Right cardiac atrium (tissue), 5 donors: ENCODE measurements at places on chromosomes 7 and 10. TPM values are rescaled to one million over a fixed set of nuclear protein-coding genes. Genes with fewer than 3 reads are reported as not detected.
A peak's percentile ranks its signal among the peaks of the same experiment; 100 is the strongest.

Gene C10orf53
- not detected for total RNA-seq

Gene FXYD4
- total RNA-seq: not detected

Gene TMUB1
- 28.5 TPM for total RNA-seq

Gene FAM20C
- total RNA-seq: 38.0 TPM

DNA sequence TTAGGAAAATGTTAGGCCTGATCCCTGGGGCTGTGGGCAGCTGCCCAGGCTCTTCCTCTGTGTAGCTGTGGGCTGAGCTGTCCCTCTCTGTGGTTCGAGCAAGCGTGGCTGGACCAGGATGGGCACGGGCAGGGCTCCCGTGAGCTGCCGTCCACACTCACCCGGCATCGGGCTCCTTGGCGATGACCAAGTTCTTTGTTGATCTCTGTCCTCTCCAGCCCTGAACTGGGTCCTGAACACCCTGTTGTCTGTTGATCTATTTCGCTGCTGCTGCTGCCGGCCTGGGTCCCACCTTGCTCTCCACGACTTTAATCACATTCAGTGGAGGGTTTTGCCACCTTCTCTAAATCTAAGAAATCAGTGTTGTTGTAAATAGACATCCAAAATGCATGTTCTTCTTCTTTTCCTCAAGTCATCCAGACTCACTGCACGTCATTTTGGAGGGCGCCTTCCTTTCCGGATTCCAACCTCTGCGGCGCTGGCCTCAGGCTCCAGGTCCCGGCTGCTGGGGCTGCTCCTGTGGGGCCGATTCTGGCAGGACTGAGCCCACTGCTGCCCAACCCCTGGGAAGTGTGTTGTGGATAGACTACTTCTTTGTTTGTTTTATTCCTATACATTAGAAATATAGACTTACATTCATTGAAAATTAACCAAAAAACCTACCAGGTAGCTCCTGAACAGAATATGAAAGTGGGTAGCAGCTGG is 100.6 kb downstream of the DYNC2I1 start:
- DNase-seq: no peak

GRCh38 chr10:99612167-99612831 is 7.9 kb downstream of the SLC25A28 start:
- no peak for DNase-seq

GRCh38 chr7:95267754-95268153 is 56.6 kb downstream of the PON1 start:
- no peak for DNase-seq

- no peak for DNase-seq
These were observed 236.4 kb upstream of the GRM3 start for GRCh38 chr7:86407291-86407690.

Gene PNLIPRP1
- total RNA-seq: not detected

- no peak for DNase-seq
These were observed 37.2 kb upstream of the PDLIM1 start for GRCh38 chr10:95328013-95328412.

DNA sequence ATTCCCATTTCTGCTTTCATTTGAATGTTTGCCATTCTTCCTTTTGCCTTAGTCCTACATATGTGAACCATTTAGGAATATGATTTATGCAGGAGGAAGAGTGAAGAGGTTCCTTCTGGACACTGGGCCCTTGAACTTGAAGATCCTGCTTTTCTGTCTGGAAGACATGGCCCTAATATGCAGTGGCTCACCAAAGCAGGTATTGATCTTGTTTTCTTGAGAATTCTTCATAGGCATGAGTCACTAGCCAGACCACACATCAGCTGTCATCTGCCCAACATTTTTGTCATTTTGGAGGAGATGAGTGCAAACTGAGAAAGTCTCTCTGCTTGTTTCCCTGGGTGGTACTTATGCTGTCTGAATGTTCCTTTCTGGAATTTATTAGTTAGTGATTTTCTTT is 382.6 kb downstream of the LRMDA start:
- no peak for DNase-seq

- DNase-seq: no peak
These were observed 26.0 kb downstream of the NRG3 start for GRCh38 chr10:81900989-81901388.

GRCh38 chr10:86649471-86650150 is 4.7 kb upstream of the OPN4 start:
- DNase-seq: peak; percentile 42

Gene ANKMY2
- 32.0 TPM for total RNA-seq

Gene FLNC
- total RNA-seq: 358 TPM

Gene HYAL4
- not detected for total RNA-seq

GRCh38 chr10:89392974-89393373 is 551 bp downstream of the IFIT1 start:
- DNase-seq: no peak

- DNase-seq: no peak
These were observed 109.2 kb downstream of the PIP4K2A start for GRCh38 chr10:22605168-22605567.

GRCh38 chr7:87933605-87933952 is 472 bp upstream of the ADAM22 start:
- no peak for DNase-seq

DNA sequence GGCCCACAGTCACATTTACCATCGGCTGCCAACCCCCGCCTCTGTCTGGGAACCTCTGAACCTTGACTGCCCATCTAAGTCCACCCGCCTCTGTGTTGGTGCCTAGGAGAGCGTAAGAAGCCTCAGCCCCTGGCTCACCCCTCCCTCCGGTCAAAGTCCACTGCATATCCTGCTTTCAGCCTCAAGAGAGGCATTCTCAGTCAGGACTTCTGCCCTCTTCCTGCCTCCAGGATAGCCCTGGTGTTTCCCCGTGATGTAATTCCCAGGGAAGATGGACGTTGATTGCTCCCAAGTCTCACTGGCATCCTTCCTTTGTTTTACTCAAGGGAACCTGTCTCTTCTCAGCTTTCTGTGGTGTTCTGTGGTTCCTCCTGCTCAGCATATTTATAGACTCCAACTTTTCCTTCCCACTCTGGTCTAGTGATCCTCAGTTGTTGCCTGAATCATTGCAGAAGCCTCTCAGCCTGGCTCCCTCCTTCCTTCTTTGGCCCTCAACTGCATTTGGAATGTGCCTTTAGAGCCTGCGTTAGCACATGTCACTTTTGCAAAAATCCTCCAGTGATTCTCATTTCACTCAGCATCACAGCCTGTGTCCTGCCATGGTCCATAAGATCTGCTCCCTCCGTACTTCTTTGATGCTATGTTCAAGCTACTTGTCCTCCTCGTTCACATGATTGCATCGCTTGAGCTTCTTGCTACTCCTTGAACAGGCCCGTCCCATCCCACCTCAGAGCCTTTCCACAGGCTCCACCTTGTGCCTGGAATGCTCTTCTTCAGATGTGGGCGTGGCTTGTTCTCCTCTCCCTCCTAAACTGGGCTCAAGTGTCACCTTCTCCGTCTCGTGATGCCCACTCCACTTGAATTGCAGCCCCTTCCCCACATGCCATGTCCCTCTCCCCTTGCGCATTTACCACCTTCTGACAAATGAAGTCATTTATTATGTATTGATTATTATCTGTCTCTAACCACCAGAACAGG is 124.2 kb downstream of the PLPP4 start:
- no peak for DNase-seq

Gene TMEM254
- total RNA-seq: 8.1 TPM

Gene SEPHS1
- total RNA-seq: 37.3 TPM

Gene ATRNL1
- 2.1 TPM for total RNA-seq

Gene AHR
- total RNA-seq: 26.5 TPM
